ENCODE measurements at places on chromosomes 12 and 14.

GRCh38 chr12:68749443-68749842 is 3.5 kb downstream of the SLC35E3 start:
- DNase-seq = no peak

GRCh38 chr12:70577283-70577634 is 60.0 kb downstream of the PTPRB start:
- DNase-seq = no peak

GRCh38 chr14:32813401-32813800 is 125.3 kb upstream of the NPAS3 start:
- no peak for DNase-seq

- peak; percentile 73 for DNase-seq
Measured at GRCh38 chr12:111404362-111405148, 1.2 kb upstream of the SH2B3 start.

- DNase-seq = no peak
Measured at GRCh38 chr12:127336416-127336815, 930.6 kb upstream of the TMEM132C start.

DNA sequence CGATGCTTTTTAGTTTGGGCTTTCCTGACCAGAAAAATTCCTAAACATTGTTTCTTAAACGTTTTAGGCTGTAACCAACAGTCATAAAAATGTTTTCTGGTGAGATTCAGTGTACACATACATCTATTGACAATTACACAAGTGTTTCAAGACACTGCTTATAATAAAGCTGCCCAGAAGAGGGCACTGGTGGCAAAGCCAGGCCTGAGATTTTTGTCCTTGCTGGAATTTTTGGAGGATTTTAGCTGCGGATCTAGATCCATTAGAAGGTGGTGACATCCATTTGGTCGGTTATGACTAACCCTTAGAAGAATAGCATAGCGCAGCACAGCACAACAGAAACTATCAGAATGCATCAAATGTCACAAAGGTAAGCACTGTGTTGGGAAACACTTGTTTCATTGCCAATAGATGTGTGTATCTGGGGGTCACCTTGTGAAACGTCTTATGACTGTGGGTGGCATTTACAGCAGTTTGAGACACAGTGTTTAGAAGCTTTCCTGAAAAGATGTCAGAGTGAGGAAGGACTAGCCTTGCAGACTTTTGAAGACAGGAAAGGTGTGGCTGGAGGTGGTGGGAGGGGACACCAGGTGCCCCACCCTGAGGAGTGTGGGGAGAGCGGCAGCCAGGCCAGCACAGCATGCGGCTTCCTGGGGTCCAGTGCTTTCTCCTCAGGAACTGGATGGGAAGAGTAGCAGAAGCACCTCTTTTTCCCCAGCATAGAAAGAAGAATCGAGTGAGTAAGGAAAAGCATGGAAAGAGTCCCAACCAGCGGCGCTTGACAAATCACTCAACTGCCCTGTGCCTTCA is 54.7 kb upstream of the FKBP4 start:
- DNase-seq = no peak

- DNase-seq = no peak
Measured at GRCh38 chr12:45112306-45112705, 61.4 kb upstream of the DBX2 start.

GRCh38 chr12:112937741-112938719 is at the start of gene OAS3:
Gene OAS3 (plus strand): TSS chr12:112938474. CDS start chr12:112938531, 57 bp downstream.
- DNase-seq = peak; percentile 33

GRCh38 chr14:100671906-100672305 is 54.8 kb upstream of the DLK1 start:
- no peak for DNase-seq

DNA sequence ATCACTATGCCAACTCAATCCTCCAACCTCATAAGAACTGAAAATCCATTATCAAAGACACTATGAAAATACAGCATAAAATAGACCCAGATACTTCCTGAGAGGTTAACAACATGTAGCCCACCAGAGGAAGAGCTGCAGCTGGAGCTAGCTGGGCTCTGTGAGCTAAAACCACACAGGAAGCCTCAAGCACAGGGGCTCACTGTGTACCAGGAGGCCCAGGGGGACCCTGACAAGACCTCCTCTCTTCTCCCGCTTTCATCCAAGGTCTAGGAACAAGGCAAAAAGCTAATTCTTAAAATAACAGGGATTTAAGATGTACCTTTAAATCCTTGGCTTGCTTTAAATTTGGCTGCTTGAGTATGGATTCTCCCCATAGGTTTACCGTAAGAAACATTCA is 53.6 kb downstream of the EIF2S3B start:
- peak; percentile 32 for DNase-seq

DNA sequence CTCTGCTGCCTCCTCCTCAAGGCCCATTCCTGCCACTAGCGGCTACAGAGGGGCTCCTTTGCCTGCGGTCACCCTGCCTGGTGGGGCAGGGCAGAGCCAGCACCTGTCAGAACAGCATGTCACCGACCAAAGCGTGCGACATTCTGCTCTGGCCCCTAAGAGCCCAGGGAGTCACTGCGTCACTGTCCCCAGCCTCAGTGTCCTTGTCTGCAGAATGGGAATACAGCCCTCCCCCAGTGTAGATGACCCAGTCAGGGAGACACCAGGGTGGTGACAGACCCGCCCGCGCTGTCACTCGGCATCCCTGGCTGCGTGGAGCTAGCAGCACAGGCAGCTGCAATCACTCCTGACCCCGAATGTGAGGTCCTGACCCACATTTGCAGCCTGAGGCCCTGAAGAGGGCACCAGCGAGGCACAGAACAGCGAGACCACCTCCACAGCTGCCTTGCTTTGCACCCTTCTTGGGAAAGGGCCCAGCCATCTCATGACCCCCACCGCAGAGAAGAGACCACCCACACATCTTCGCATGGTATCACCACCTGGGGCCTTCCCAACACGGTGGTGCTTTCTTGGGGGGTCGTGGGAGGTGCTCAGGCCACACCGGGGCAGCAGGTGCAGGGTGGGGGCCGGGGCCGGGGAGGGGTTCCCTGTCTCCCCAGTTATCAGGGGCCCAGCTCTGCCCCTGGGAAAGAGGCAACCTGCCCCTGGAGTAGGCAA is 2.5 kb downstream of the AHNAK2 start:
- no peak for DNase-seq
